Activated T-cell treated with anti-CD3 and anti-CD28 coated beads for 48 hours (primary cell): ENCODE measurements at places on chromosomes 16 and 17.

DNA sequence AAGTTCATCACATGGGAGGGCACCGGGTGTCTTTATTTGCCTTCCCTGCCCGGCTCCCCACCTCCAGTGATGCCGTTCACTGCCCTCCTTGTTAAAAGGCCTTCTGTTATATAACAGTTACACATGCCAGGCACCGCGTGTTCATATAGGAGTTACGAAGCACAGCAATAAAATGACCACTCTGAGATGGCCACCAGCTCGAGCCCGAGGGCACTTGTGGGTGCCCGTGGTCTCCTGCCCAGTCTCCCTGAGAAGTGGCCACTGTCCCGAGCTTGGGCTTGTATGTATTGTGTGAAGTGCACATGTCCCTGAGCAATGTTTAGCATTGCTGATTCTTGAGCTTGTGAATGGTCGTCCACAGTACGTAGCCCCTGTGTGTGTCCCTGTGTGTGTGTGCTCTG, 355.6 kb downstream of the SEC14L1 start:
- DNase-seq, result no peak

GRCh38 chr17:18225642-18226283, 328 bp downstream of the LLGL1 start:
- DNase-seq, result no peak

DNA sequence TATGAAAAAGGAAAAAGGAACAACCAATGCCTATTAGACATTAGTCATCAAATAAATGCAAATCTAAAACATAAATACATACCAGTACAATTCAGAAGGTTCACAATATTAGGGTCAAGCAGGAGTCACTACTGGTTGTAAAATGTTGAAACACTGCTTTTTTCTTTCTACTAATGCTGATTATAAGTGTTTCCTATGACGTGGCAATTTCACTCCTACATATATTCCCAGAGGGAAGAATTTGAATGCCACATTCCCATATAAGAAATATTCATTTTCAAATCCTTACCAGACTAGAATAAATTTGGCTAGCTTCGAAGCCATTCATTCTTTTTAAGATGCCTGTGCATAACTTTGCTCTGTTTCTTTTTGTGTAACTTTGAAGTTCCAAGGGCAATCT, 2.6 kb upstream of the KRTAP9-2 start:
- DNase-seq, result no peak

DNA sequence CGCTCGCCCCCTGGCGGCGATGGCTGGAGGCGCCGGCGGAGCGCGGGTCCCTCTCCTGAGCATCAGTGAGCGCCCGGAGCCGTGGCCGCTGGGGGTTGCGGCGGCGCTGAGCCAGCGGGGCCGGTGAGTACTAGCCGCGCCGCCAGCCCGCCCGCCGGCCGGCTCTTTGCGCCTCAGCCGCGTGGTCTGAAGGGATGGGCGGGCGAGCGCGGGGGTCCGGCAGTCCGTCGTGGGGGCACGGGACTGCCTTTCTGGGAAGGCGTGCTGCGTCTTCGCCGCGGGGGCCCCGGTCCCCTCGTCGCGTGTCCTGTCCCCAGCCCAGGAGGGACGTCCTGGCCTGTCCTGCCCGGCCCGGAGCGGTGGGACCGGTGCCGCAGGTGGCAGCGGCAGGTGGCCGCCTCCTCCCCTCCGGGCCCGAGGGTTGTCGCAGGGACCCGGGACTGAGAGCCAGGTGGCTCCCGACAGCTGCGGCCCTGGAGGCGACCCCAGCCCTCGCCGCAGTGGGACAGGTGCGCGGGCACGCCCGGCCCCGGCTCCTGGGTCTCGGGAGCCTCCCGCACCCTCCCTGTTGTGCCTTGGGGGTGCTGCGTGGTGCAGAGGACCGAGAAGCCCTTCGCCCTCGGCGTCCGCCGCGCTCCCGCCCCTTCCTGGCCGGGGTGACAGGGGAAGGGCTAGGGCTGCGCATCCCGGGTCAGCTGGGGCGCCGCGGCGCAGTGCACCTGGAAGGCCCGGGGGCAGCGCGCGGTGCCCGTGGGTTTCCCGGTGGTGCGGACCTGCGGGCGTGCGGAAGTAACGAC, at the start of gene SPECC1:
Gene SPECC1 (plus strand): TSS at position 58 of the 797 bp plus-strand sequence. CDS start 87,293 bp downstream, outside the sequence.
- peak; percentile 94 for DNase-seq

- DNase-seq, result no peak
Measured at GRCh38 chr17:29149431-29150064, 30.6 kb downstream of the MYO18A start.

- DNase-seq, result no peak
Measured at GRCh38 chr17:21213638-21214014, 335 bp downstream of the TMEM11 start.

- DNase-seq, result no peak
Measured at GRCh38 chr16:31201582-31202413, 762 bp downstream of the PYCARD start.

GRCh38 chr16:73730481-73731090, 566.0 kb upstream of the PSMD7 start:
- DNase-seq, result no peak

- DNase-seq, result no peak
Measured at GRCh38 chr17:16381496-16381820, 567 bp downstream of the UBB start.

DNA sequence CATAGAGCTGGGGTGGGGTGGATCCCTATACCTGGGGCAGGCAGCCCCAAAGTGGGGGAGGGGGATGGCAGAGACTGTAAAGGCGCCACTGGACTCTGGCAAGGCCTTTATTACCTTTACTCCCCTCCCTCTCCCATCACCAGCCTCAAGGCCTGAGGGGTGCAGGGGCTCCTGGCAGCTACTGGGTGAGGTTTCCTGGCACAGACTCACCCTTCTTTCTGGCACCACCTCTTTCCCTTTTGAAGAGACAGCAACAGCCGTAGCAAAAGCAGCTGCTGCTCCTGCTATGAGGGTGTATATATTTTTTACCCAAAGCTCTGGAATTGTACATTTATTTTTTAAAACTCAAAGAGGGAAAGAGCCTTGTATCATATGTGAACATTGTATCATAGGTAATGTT, 17.6 kb downstream of the RAPGEFL1 start:
- DNase-seq, result no peak

DNA sequence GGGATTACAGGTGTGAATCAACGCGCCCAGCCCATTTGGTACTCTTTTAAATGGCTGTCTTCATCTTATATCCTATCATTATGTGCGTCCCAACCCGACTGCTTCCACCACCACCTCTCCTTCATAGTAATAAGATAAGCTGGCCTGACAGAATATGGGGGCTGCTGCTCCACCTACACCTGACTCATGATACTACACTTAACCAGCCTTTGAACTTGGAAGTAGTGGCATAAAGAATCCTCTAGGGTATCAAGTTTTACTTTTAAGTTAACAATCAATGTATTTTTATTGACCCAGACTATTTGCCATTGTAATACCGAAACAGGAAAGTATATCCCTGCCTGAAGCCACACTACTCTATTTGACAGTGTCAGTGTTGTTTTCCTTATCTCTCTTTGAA, 18.8 kb downstream of the PDZD9 start:
- DNase-seq, result no peak

DNA sequence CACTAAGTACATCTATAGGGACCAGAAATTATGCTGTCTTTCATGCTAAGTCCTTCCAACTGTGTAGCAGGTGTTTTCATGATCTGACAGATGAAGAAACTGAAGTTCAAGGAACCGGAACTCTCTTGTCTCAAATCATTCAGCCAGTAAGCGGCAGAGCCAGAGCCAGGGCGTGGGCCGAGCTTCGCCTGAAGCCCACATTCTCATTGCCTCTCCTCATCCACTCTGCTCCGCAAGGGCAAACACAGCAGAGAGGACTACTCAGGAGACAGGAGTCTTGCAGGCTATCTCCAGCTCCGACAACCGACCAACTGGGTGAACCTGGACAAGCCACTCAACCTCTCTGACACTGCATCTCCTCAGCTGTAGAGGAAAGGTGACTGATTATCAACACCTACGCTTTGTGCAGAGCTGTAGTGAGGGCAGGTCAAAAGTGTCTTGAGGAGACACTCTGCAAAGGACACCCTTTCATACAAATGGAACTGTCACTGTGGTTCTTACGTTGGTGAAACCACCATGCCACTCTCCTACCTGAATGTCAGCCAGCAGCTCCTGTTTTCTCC, 72.9 kb downstream of the CYTH1 start:
- no peak for DNase-seq

DNA sequence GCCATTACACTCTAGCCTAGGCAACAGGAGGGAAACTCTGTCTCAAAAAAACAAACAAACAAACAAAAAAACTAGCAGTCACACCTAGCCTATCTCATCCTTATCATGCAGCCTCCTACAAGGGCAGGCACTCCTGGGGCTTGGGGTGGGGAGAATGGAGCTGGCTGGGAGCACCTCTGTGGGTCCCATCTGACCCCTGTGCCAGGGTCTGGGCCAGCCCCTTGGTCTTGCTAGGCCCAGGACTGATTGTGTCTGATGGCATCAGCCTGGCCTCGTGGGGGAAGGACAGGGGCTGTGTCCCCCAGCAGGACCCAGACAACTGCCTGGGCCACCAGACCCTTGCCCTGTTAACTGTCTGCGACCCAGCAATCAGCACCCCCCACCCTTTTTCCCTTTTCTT, 49.8 kb downstream of the SREBF1 start:
- no peak for DNase-seq

DNA sequence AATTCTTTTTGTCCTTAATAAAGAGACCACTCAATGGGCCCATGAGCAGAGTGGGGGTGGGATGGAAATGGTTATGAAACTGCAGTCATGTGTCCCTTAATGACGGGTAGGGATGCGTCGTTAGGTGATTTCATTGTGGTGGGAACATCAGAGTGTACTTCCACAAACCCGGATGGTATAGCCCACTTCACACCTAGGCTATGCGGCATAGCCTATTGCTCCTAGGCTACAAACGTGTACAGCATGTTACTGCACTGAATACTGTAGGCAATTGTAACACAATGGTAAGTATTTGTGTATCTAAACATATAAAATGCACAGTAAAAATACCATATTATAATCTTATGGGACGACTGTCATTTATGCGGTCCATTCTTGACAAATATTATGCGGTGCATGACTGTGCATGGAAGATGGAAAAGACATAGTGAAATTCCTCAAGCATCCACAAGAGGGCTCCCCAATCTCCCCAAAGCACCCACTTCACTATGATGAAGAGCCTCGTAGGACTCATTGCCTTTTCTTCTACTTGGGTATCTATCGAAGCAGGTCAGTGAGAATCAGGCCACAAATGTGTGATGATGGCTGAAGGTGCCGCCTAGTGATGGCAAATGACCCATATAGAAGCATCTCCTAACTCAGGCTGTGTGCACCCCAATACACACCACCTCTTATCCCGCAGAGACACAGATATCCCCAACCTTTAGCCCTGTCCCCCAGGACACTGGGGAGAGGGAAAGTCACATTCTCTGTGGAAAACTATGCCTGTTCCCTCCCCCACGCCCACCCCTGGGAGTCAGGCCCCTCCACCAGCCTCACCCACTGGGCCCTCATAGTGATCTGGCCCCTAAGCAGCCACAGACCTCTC, 43.5 kb downstream of the TBX21 start:
- DNase-seq, result no peak

DNA sequence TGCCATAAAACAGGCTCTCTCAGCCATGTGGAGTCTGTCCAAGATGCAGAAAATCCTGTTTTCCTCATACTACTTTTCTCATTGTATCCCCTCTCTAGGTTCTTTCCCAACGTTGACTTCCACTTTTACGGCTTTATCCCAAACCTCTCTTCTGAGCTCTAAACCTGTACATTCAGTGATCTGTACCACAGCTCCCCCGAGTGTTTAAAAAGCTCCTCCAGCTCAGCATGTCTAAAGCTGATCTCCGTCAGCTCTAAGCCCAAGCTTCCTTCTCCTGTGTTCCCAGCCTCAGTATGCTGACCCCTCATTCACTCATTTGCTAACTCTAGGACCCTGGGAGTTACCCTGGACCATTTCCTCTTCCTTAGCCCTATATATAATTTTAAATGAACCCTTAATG, 144.6 kb downstream of the DNAH9 start:
- DNase-seq, result no peak

GRCh38 chr16:35908942-35909341, 2449.5 kb downstream of the TP53TG3F start:
- no peak for DNase-seq

- DNase-seq, result no peak
Measured at GRCh38 chr17:78862073-78863023, 21.7 kb upstream of the USP36 start.

- DNase-seq, result no peak
Measured at GRCh38 chr17:60321336-60322055, 70.4 kb downstream of the USP32 start.

DNA sequence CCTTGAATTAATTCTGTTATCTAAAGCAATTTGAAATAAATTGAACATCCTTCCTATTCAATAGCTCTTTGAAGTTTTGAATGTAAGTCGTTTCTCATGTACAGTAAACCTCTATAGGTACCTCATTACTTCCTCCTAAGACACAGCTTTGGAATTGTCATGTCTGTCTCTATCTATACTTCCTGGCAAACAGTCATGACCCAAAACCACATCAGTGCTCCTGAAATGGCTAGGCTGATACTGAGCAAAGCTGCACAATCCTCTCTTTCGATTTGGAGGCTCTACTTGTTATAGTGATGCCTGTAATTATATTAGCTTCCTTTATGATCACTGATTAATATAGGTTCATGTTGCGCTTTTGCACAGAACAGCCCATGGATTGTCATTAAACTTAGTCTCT, 110.1 kb downstream of the ADAMTS18 start:
- no peak for DNase-seq

DNA sequence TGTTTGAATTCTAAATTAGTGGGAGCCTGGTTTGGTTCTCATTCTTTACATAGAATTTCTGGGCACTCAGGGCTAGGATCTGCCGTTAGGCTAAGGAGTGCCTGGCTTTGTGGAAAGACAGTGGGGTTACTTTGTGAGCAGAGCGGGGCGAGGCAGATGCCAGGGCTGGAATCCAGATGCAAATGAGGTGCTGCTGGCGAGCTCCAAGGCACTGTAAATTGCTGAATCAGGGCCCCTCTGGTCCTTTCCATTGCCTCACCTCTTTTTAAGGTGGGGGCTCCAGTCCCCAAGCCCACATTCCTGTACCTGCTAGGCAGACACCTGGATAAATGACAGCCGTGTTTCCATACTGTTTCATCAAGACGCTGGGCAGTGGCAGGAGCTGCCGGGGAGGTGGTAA, 33.8 kb downstream of the PIPOX start:
- DNase-seq, result no peak

DNA sequence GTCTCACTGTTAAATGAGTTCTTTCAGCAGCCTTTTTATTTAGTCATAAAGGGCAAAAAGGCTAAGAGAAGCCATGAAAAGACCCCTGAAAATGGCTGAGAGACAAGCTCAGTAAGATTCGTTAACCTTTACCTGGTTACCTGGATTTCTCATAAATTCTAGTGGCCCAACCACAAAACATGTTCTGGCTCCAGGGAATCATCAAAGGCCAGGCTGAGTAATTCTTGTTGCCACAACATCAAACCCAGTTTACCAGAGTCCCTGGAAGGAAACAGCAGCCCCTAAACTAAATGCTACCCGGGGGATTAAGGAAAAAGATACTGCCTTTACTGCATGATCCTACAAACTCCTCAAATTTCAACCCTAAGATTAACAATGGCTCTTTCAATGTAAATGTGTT, 15.8 kb downstream of the CYTH1 start:
- DNase-seq, result no peak
